ENCODE measurements at places on chromosomes 7 and 10.

GRCh38 chr10:80188713-80189112, 16.6 kb downstream of the ANXA11 start:
- no peak for DNase-seq

GRCh38 chr7:8597565-8597964, 164.2 kb downstream of the NXPH1 start:
- DNase-seq: no peak

GRCh38 chr7:150897502-150898474, 45.5 kb downstream of the AOC1 start:
- no peak for DNase-seq

DNA sequence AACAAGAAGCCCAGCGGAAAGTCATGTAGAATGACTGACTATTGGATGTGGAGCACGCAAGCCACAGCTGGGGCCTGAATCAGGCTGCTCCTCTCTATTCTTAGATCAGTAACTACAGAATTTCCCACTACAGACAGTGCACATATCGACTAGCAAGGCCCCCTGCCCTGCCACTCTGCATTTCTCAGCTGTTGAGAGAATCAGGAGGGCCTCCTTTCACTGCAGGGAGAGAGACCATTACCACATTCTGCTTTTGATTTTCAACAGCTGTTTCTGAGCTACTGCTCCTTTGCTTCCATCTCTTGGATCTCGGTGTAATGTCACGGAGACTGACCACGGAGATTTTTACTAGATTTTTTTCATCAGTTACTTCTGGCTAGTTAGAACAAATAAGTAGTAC, 73.8 kb downstream of the PON1 start:
- no peak for DNase-seq

GRCh38 chr10:84654671-84655070, 326.3 kb downstream of the CCSER2 start:
- DNase-seq: no peak

GRCh38 chr7:128893251-128894100, 17.0 kb downstream of the KCP start:
- no peak for DNase-seq

DNA sequence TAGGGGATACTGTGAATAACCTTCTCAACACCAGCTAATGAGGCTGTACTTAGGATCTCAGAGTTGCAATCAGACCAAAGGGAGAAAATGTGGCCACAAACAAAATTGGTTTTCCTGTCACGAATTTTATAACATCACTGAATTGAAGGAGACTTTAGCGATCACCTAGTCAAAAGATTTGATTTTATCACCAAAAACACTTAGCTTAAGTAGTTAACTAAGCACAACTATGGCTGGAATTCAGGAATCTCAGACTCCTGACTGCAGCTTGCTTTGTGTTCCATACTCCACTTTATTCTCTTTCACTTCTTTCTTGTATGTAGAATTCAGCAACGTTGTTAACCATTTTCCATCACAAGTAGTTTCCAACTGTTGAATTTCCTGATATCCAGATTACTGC, 152.0 kb downstream of the SLC16A9 start:
- DNase-seq: no peak

DNA sequence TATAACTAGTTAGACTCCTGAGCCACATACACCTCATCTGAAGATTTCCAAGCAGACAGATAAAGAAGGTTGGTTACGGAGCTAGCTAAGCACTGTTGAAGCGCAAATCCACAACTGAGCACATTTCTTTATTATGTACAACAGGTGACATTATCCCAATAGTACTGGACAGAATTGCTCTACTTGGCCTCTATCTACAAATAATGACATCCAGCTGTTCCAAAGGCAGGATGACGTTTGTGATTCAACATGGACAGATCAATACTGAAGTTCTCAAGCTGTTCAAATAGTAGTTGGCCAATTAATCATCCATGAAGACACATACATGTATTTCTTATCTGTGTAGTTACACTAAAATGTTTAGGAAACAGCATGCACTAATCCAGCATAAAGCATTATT, 101.0 kb downstream of the UBE2H start:
- no peak for DNase-seq

DNA sequence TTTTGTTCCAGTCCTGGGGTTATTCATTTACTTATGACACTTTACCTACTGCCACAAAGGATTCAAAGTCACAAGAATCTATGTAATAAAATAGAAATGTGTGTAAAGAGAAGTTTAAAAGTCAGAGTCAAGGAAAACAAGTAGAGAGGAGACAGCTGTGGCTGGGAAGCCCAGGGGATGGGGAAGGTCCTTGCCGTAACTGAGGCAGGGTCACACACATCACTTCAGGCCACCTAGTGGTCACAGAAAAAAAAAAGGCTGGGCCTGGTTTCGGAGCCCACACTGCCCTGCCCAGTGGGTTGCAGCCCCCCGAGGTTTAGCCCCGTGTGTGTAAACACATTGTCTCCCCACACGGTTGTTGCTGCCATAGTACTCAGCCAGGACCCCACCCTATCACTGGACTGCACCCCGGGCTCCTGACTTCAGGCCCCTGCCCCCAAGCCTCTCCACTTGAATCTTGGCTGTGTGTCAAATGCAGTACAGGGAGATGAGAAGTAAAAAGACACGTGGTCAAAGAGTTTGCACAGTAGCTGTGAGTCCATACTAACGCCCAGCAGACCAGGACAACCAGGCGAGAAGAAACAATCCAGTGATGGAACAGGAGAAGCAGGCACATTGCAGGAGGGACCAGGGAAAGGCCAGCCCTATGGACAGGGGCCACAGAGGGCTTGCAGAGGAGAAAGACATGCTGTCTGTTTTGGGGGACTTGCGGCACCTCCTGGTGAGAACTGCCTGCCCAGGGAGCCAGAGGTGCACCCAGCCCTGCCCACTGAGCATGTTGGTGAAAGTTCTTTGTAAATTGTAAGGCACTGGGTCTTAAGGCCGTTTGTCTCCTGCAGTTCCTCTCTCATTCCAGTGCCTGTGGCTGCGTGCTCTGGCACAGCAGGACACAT, 91.4 kb upstream of the MACROH2A2 start:
- DNase-seq: no peak

DNA sequence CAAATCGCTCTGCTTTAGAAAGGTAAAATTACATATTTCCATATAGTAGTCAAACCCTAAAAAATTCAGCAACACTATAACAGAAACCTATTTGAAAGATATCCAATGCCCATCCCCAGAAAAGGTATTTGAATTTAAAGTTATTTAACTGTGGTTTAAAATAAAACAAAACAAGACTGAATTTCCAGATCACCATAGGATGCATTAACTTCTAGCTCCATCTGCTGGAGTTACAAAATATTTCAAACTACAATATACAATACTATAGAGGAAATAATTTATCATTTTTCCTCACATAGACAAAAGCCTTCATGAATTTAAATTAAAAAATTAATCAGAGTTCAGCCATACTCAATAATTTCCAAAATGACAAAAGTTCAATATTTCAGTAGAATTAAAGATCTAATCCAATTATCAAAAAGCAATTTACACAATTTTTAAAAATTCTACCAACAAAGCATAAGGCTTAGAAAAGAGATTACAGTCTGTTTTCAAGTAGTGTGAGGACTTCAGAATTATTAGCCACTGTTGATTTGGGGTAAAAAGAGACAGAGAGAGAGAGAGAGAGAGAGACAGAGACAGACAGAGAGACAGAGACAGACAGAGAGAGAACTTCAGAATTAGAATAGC, 75.9 kb downstream of the LMBR1 start:
- peak; percentile 29 for DNase-seq

DNA sequence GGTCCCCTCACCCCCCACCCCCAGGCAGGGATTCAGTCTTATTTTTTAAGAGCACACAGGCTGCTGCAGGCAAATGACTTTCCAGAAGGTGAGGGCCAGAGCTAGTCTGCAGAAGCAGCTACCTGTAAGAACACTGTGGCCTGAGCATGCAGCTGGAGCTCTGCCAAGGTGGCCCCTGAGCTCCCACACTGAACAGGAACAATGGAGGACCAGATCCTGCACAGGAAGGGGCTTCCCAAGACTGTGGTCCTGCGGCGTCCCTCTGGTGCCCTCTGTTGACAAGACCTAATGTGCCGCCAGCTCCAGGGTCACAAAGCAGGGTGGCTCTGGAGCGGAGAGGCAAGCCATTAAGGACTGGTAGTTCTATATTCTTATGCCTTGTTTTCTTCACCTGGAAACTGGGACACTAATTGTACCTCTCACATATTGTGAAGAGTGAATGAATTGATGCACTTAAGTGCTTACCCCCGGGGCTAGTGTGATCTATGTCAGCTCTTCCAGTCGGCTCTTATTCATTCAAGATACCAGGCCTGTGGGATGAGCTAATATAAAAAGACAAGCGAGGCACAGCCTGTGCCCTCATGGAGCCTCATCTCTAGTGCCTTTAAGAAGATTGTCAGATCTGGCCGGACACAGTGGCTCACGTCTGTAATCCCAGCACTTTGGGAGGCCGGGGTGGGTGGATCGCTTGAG, 8.0 kb upstream of the BEND7 start:
- no peak for DNase-seq

DNA sequence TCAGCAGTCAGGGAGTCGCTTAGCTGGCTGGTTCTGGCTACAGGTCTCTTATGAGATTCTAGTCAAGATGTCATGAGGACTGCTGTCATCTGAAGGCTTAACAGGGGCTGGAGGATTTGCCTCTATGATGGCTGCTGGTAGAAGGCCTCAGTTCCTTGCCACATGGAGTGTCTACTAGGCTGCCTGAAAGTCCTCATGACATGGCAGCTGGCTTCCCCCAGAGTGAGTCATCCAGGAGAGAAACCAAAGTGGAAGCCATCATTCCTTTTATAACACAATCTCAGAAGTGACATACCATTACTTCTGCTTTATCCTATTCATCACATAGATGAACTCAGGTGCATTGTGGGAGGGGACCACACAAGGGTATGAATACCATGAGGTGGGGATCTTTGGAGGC, 75.1 kb downstream of the EXOC6 start:
- DNase-seq: no peak

GRCh38 chr10:86393362-86393761, 26.8 kb upstream of the GRID1 start:
- DNase-seq: no peak

GRCh38 chr10:91163869-91164474, 56.5 kb upstream of the PCGF5 start:
- DNase-seq: peak; percentile 58

GRCh38 chr10:80670774-80671173, 133.1 kb downstream of the SH2D4B start:
- DNase-seq: no peak

DNA sequence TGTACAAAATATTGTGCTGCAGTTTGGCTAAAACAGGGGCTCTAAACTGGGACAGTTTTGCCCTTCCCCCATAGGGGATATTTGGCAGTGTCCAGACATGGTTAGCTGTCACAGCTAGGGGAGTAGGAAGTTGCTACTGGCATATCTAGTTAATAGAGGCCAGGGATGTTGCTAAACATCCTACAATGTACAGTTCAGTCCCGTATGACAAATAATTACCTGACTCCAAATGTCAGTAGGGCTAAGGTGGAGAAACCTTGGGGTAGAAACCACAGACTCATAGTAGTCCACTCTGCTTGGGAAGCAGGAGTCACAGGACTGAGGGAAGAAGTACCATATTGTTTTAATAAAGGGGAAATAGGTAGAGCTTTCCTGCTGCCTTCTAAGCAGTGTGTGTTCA, 39.8 kb downstream of the WBP1L start:
- DNase-seq: no peak

- no peak for DNase-seq
Observed at GRCh38 chr10:81109200-81109752, 571.6 kb downstream of the SH2D4B start.

- no peak for DNase-seq
Observed at GRCh38 chr7:47256016-47256415, 325.9 kb downstream of the TNS3 start.

- no peak for DNase-seq
Observed at GRCh38 chr7:141713890-141714289, 5.7 kb downstream of the WEE2 start.

- DNase-seq: no peak
Observed at GRCh38 chr7:90816511-90817142, 220.5 kb downstream of the CDK14 start.

GRCh38 chr10:78731675-78732074, 337.1 kb upstream of the ZMIZ1 start:
- no peak for DNase-seq

- DNase-seq: peak; percentile 54
Observed at GRCh38 chr10:6014241-6014761, 37.0 kb upstream of the IL15RA start.

DNA sequence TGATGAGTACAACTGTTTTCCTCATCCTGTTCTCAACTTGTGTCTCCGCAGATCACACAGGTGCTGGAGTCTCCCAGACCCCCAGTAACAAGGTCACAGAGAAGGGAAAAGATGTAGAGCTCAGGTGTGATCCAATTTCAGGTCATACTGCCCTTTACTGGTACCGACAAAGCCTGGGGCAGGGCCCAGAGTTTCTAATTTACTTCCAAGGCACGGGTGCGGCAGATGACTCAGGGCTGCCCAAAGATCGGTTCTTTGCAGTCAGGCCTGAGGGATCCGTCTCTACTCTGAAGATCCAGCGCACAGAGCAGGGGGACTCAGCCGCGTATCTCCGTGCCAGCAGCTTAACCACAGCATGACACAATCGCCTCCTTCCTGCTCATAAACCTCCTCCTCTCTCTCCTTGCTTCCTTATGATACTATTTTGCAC, 126.7 kb upstream of the PRSS58 start:
- DNase-seq: no peak

DNA sequence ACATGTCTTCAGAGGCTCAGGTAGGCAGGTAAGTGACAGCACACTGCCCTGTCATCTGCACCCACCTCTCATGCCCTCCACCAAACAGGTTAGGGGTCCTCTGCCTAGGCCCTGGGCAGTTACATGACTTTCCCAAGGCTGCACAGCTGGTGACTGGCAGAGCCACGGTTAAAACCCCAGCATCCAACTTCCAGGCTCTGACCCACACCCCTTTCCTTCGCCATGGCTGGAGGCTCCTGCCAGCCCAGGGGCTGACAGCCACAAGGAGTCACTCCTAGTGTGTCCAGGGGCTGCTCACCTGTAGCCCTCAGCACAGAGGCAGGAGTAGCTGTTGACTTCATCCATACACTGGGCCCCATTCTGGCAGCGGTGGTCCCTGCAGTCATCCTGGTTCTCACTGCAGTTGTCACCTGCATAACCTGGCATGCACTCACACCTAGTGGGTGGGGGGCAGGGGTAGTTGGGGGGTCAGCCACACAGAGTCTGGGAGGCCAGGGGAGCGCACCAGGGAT, 175.0 kb downstream of the SLIT1 start:
- no peak for DNase-seq

GRCh38 chr7:81308643-81309322, 389.9 kb upstream of the SEMA3C start:
- no peak for DNase-seq

- DNase-seq: no peak
Observed at GRCh38 chr7:132049462-132050304, 493.3 kb upstream of the PODXL start.

Data from CD4-positive, alpha-beta T cell (primary cell).